ENCODE measurements at places on chromosomes 16 and 17.

GRCh38 chr16:81635063-81635937 is 143.8 kb upstream of the PLCG2 start:
- DNase-seq: no peak

DNA sequence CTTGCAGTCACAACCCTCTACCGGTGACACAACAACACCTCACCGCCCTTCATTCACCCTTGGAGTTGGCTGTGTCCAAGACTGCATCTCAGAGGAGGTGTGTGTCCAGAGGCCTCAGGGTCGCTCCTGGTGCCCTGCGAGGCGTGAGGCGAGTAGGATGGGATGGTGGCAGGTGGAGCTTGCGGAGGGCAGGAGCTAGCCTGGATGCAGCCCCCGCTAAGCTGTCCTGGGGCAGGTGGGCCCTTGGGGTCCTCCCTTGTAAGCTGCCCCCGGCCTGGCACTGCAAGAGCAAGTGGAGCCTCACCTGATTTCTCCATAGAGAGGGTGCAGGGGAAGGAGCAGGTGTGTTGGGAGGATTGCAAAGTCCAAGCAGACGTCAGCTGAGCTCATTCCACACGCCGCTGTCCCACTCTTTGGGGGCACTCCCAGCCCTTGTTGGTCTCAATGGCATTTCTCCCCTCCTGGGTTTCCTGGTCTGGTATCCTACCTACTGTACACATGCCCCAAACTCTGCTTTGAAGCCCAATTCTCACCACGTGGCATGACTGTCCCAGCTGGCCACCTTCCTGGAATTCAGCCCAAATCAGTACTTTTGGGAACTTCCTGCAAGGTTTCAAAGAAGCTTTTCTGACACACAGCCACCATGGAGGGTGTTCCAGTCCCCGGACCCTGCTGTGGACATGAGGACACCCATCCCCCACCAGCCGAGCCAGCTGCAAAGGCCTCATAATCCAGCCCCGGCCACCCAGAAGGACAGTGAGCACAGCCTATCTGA is 18.1 kb upstream of the ICAM2 start:
- DNase-seq: no peak

DNA sequence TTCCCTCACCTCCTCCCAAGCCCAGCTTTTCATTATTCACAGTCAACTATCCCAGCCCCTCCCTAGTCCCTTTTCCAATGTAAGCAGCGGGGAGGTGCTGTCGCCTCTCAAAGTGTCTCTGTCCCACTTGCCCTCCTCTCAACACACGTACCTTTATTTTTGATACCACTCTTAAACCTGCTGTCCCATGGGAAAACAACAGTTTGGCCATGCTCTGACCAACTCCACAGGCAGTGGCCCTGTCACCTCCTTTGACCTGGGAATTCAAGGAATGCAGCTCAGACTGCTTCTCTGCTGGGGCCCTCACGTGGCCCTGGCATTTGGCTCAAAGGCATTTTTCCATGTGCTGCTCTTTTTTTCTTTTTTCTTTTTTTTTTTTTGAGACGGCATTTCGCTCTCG is 4.2 kb downstream of the LYRM9 start:
- no peak for DNase-seq

DNA sequence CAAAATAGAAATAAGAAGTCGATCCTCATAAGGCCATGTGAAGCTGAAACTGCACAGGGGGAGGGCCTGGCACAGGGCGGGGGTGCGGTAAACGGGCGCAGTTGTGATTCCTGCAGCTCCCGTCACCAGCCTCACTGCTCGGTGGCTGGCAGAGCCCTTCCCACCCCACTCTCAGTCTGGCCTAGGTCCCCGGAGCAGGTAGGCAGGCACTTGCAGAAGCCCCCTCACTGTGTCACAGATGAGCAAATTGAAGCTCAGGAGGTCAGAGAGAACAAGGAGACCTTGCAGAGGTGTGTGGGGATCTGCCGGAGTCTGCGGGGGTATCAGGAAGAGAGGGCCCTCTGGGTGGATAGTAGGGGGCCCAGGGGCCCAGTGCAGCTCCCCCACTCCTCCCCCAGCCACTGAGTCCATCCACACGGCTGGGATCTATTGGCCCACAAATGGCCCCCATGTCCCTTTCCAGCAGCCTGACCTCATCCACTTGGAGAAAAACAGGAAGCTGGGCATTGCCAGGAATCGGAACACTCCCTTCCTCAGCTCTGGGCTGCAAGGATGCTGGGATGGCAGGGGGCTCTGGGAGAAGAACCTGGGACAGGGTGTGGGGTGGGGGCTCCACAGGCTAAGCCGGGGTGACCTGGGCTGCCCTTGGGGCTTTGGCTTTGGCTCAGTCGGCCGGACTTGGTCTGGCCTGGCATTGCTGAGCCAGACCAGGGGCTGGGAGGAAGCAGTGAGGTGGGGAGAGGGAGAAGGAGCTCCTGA is 21.4 kb upstream of the MAP3K14 start:
- no peak for DNase-seq

DNA sequence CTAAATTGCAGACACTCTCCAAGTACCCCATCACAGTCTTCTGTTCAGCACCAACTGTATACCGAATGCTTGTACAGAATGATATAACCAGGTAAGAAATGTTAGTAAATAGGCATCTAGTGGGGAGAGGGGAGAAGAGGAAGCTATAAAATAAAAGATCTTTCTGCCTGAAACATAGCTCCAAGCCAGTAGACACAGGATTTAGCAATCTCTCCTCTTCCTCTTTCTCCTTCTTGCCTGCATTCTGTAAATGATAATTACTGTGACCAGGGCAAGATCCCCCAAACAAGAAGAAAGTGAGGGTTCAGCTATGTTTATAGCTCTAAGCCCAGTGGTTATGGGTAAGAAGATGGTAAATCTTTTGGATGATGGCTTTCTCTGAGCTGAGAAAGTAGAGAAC is 17.9 kb downstream of the ACSM3 start:
- DNase-seq: no peak

- DNase-seq: no peak
Observed at GRCh38 chr17:68903286-68903685, 51.9 kb downstream of the ABCA8 start.

DNA sequence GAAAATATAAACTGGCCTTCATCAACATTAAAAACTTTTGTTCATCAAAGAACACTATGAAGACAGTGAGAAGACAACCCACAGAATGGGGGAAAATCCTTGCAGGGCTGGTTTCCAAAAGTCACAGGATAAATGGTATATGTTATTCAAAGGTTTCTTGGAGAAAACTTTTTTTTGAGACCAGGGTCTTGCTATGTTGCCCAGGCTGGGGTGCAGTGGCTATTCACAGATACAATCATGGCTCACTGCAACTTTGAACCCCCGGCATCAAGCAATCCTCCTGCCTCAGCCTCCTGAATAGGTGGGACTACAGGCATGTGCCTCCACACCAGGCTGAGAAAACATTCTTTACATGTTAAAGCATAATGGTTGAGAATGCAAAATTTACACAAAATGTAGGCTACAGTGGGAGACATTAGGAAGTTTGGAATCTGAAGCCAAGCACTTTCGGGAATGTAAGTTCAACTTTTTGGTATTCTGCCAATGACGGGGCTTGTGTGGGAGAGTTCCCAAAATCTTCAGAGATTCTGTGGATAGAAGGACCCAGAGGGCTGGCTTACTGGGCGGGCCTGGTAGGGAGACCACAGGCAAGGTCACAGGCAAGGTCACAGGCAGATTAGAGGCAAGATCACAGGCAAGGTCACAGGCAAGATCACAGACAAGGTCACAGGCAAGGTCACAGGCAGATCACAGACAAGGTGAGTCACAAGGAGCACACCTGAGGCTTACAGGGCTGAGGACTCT is 24.2 kb upstream of the ATP2A3 start:
- DNase-seq: no peak

DNA sequence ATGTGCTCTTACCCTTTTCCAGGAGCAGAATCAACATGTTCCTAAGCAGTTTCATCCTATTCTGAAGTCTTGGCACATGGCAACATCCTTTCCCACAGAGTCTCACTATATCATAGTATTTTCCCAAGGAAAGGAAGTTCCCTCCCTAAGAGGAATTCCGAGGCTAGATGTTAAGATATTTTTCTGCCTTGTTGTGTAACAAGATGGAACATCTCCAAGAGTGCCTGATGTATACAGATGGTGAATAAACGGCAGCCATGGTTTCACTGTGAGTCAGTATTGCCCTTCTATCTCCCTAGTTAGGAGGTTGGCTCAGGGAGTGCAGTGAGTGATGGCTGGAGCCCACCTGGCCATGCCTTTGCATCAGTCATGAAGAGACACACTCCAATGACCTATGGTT is 48.2 kb downstream of the SPACA3 start:
- DNase-seq: no peak

DNA sequence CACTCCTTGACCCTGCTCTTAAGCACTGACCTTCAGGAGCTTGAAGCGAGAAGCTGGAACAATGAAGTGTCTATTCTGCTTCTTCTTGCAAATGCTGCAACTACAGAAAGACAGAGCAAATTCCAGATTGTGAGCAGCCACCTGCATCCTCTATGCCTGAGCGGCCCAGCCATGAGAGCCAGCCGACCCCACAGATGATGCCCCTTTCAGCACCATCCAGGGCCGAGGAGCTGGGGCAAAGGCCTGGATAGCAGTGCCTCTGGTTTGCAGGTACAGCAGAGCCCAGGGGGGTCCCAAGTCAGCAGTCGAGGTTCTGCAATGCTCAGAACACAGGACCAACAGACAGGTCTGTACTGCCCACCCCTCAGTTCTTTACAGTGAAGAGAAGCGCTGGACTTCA is 4.7 kb downstream of the CENPV start:
- no peak for DNase-seq

DNA sequence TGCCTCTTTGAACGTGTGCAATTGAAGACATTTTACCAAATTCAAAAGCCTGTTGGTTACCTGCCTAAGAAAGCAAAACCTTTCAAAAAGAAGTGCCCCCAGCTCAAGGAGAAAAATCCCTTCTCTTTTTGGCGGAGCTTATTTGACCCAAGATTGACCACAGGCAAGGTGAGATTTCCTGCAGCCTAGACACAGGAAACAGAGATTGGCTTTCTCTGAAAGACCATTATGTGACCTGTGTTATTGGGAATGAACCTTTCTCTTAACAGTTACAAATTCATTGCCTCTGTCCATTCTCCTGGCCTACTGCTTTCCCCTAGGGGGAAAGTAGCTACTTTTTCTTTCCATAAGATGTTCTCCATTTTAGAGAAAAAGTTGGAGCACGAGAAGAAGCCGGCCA is 42.1 kb upstream of the MAF start:
- DNase-seq: no peak

DNA sequence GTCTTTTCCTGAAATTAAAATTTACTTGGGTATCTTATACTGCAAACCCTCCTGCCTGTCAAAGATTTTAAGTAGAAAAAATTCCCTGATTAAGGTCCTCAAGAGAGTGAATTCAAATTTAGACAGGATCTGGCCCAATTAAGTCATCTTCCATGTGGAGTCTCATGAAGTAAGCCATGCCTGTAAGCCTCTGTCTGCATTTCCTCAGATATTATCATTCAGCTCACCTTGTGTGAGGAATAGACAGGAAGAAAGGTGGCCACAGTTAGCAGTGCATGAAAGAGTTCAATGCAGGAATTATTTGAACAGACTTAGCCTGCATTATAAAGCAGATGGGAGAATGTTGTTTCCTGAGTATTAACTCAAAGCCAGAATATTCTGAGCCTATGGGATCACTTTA is 174.7 kb downstream of the HS3ST3A1 start:
- no peak for DNase-seq

DNA sequence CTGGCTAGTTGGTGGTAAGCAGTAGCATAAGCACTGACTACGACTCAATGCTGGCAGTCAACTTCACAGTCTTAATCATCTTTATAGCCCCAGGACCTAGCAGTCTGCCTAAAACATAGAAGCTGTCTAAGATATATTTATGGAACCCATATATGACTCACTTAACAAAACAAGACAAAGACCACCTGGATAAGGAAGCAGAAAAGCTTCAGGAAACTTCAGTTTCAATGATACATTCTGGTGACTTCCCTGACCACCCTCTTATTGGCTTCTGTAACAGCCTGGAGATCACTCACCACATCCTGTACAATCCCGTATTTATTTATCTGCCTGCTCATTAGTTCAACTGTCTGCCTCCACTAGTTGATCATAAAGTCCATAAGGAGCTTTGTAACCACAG is 95.5 kb downstream of the PMP22 start:
- DNase-seq: no peak

DNA sequence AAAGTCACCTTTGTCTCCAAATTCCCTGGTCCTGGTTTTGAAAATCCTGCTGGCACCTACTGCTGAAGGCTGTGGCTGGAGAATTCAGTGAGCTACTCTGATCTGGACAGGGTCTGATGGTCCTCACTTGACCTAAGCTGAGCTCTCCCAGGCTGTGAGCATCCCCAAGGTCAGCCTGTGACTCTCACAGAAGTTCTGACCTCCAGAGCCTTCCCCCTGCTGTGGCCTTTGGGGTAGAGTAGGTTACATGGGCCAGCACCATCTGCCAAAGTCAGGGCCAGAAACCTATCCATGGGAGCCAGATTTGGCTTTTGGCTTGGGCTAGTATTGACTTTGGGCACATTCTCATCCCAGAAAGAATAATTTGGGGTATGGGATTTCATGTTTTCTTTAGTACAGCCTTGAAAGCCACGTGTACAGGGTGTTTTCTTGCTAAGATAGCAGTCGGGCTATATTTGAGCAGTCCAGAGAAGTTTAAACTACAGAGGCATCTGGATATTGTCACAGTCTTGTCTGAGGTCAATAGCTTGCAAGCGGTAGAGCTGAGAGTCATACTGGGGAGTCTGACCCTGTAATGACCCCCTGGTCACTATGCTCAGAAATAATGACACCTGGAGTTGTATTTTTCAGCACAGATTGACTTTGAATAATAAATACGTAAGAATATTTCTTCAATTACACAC is 6.2 kb upstream of the AGRP start:
- no peak for DNase-seq

- DNase-seq: no peak
Observed at GRCh38 chr17:77929871-77930436, 28.5 kb upstream of the TNRC6C start.

DNA sequence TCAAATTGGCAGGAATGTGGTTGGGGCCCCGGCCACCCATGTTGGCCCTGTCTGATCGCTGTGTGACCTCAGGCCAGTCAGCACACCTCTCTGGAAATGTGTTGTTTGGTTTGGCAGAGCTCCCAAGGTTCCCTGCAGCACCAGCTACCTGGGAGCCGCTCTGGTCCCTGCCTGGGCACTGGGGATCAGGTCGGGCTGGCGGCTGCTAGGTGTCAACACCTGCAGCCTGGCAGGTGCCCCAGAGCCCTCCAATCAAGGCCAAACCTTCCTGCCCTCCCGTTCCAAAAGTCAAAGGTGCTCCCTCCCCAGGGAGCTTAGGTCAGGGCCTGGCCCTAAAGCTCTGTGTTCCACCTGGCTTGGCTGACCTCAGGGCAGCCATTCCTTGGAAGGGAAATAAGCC is 55.9 kb downstream of the ZDHHC7 start:
- no peak for DNase-seq

DNA sequence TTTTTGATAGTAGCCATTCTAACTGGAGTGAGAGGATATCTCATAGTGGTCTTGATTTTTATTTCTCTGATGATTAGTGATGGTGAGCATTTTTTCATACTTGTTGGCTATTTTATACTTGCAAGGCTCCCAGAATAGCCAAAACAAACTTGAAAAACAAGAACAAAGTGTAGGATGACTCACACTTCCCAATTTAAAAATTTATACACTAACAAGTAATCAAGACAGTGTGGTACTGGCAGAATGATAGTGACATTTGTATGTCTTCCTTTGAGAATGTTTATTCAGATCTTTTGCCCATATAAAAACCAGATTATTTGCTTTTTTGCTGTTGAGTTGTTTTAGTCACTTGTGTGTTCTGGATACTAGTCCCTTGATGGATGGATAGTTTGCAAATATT is 17.8 kb downstream of the SPECC1 start:
- DNase-seq: no peak
